Activated T-cell treated with anti-CD3 and anti-CD28 coated beads, Interleukin-2, amount 50 U/mL, for 72 hours (primary cell): ENCODE measurements at places on chromosomes 6 and 20.

DNA sequence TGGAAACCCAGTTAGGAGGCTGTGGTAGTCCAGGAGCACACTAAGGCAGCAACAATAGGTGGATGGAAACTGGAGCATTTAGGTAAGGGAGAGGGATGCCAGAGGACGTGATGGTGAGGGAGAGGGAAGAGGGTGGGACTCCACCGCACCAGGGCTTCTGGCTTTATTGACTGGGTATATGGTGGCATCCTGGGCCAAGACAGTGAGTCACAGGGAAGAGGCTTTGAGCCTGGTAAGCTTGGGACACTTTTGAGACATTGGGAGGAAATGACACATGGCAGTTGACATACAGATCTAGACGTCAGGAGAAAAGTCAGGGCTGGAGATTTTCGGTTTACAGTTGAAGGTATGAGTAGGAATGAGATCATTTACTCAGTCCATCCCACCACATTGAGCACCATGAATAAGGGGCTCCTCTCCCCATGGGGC is 14.9 kb downstream of the NT5E start:
- DNase-seq: peak; percentile 69

DNA sequence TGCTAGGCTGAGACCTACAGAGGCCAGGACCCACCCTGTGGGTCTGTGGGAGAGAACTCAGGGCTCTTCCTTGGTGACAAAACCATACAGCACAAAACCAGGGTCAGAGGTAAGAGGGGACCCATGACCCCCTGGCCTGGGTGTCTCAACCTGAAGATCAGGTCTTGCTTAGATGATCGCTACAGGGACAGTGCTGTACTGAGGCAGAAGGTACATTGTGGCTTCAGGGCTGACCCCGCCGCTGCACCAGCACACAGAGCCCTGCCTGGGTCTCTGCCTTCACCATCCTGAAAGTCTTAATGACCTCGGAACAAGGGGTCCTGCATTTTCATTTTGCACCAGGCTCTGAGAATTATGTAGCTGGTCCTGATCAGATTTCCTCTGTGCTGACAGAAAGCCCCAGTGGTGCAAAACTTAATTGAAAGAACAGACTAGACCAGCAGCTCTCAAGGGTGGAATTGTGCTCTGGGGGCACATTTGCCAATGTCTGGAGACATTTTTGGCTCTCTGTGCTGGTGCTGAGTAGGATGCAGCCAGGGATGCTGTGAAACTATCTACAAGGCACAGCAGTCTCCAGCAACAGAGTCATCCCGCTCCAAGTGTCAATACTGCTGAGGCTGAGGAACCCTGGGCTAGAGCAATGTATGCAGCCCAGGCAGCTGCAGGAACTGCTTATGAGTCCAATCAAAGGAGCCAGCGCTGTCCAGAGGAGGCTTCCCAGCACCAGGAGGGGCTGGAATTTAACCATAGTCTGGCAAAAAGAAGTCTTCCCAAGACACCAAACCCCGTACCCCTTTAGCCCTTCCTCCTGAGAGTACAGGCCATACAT is 254.9 kb downstream of the ERMARD start:
- no peak for DNase-seq

GRCh38 chr6:7050872-7051779 is 56.6 kb upstream of the RREB1 start:
- peak; percentile 33 for DNase-seq

- no peak for DNase-seq
These were observed 64.3 kb upstream of the BTBD3 start for GRCh38 chr20:11853359-11853758.

DNA sequence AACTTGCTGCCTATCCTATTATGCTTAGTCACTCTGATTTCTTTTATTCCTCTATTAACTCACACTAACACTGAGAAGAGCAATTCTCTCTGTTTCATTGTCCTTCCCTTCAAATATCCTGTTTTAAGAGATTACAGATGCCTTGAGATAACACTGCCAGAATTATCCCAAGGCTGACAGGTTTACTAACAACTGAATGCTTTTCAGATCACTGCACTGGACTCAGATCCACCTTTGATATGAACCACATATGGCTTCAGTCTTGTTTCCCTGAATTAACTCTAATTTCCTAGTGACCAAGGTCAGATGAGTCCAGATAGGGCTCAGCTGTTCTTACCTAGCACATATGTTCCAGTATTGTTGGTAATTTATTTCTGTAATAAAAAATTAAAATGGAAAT is 633.1 kb downstream of the GRIK2 start:
- no peak for DNase-seq

- no peak for DNase-seq
These were observed 69.7 kb upstream of the FAM83B start for GRCh38 chr6:54776891-54777290.

DNA sequence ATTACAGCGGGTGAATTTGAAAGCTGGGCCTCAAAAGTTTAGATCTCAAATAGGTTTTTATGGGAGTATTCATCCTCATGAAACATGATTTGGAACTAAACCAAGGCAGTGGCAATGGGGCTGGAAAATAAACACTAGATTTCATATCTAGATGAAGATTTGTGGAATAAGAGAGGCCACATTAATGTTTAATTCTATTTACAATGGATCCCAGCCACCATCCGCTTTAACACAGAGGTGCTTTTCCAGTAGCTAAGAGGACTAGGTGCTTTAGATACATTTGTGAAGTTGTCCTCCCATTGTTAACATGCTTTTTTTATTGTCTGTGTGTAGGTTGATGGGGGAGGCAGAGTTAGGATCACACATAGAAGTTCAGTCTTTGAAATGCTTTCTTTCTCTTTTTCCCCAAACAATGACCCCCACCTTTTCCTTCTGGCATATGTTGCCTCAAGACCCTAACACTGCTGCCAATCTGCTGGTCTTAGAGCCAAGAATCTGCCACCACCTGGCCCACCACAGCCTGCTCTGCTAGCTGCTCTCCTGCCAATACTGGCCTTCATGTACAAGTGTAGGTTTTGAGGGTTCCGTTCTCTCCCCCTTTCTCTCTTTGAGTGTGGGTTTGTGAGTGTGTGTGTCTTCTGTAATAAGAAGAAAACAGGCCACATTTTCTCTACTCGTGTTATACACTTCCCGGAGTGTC is 27.8 kb upstream of the GFRAL start:
- no peak for DNase-seq

GRCh38 chr6:94510877-94511276 is 1066.5 kb upstream of the MANEA start:
- no peak for DNase-seq

DNA sequence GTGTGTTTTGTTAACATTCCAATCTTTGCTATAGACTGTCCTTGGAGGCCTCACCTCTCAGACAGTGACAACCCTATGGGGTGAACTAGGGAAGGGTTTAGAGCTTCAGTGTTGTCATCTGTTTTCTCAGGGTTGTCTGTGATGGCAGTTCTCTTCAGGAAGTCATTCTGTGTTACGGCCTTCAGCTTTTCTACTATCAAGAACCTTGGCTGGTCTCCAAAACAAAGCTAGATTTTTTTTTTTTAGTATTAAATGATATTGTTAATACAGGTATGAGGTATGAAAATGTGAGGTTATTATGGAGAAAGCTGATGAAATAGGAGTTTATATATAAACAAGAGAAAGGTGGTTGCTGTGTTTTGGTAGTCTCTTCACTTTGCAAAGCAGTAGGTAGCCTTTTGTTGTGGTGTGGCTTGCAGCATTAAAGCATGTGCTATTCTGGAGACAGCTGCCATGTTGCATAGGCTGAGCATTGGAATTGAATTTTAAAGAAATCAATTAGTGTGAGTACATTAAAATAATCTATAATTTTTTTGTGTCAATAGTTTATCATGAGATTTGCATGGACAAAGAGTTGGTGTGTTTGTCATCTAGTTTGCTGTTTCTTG is 162.6 kb downstream of the CARMIL1 start:
- no peak for DNase-seq

DNA sequence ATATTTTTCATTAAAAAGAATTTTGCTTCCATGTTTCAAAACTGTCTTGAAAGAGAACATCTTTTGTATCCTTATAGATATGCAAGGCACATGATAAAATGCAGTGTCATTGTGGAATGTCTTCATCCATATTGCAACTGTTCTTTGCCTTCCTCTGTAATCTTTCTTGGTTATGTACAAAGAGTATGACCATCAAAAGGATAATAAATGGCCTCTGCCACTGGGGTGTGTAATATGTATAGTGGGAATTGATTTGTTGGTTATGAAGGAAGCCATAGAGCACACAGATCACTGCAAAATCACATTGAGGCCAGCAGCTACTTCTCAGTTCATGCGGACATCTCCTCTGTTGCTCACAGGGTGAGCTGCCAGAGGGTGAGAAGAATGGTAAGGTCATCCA is 703.5 kb downstream of the TFAP2A start:
- DNase-seq: no peak

- no peak for DNase-seq
These were observed 64.0 kb upstream of the CEP85L start for GRCh38 chr6:118715376-118715775.

DNA sequence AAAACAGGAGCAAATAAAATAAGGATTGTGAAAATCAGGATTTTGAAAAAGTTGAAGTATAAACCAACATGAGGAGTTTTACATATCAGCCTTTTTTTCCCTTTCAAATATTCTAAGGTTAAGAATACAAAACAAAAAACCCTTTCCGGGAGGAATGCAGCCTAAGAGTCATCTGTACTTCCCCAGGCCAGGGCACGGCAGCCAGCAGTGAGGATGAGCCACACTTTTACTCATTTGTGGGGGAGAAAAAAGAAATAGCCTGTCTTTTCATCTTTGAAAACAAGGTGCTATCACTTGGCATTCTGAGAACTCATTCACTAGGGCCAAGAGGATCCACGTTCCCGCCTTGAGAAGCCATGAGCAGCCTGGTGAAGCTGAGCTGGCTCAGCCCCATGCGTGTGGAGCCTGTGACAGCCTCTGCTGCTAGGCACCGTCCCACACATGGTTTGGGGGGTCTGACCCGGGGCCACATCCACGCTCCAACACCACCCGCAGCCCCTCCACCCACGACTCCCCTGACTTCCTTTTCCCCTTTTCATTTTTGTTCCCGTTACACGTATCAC is 11.2 kb downstream of the SLC22A1 start:
- no peak for DNase-seq

GRCh38 chr20:47456952-47457724 is 44.5 kb upstream of the NCOA3 start:
- DNase-seq: peak; percentile 38

- no peak for DNase-seq
These were observed 34.4 kb upstream of the ARHGAP18 start for GRCh38 chr6:129744201-129744879.

GRCh38 chr6:49406250-49406970 is 56.6 kb downstream of the MMUT start:
- no peak for DNase-seq

DNA sequence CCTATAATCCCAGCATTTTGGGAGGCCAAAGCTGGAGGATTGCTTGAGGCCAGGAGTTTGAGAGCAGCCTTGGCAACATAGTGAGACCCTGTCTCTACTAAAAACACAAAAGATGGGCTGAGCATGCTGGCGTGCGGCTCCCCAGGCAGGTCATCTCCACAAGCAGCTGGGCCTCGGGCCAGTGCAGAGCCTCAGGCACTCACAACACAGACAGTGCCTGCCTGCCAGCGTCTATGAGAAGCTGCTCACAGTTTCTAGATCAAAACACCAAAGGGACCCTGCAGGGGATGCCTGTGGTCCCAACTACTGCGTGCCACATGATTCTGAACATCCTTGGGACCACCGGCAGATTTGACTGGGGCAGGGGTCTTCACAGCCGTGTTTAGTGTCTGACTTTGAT is 59.4 kb downstream of the GINS1 start:
- no peak for DNase-seq

DNA sequence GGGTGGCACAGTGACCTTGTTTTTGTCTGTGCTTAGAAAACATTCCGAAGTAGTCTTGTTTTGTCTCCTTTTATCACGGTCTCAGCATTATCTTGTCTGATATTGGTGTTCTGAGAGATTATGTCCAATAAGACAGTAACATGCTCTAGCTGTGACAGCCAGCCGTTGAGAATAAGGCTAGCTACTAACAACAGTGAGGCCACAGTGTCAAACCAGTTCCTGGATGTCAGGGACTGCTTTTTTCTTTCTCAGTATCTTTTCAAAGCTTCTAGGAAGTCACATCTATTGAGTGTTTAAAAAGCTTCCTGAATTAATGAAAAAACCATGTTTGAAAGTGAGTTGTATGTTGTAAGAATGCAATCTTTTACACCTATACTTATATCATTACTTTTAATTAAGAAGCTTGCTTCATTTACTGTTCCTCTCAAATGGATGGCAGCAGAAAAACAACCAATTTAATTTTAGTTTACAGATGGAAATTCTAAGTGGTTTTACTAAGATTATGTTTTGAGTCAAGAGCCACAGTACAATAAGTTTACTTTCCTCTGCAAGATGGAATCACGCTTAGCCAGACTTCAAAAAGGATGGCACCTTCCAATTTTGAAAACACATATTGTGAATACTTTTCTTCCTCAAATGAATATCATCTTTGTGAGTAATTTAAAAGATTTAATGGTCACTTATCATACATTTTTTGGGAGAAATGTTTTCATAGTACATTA is 53.1 kb downstream of the MAP3K7 start:
- no peak for DNase-seq

- DNase-seq: no peak
These were observed 227.4 kb downstream of the DLL1 start for GRCh38 chr6:170063431-170063830.
